ENCODE measurements at places on chromosomes 7 and 10.

DNA sequence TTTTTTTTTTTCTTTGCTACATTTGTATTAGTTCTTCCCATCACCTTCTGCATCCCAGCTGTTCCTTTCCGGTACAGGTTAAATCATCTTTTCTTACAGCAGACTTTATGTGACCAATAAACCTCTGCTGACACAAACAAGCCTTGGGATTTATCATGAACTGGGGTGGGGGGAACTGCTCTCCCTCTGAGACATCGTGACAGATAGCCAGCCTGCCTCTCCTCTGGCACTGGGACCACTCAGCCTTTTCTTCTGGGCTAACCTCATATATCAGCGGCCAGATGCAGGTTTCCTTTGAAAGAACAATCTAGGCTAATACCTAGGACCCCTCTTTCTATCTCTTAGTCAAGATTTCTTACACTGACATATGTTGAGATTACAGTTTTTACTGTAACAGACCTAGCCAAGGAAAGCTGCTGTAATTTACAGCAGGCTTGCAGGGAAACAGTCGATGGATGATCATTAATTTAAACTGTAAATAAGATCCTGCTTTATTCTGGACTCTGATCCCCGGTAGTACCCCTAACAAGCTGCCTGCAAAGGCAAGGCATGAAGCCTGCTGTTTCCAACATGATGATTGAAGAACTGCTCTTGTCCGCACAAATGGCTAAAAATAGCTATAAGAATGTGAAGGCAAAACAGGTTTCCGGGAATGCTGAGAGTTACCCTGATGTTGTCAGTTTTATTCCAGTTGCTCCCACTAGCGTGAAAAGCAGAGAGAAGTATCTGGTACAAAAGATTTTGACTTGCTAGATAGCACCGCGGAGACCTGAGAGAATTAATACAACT is 338.7 kb downstream of the SORCS1 start:
- DNase-seq = no peak

- peak; percentile 23 for DNase-seq
Measured at GRCh38 chr10:73810735-73811465, 498 bp downstream of the NDST2 start.

GRCh38 chr10:3757638-3758490 is 27.1 kb downstream of the KLF6 start:
- DNase-seq = no peak

DNA sequence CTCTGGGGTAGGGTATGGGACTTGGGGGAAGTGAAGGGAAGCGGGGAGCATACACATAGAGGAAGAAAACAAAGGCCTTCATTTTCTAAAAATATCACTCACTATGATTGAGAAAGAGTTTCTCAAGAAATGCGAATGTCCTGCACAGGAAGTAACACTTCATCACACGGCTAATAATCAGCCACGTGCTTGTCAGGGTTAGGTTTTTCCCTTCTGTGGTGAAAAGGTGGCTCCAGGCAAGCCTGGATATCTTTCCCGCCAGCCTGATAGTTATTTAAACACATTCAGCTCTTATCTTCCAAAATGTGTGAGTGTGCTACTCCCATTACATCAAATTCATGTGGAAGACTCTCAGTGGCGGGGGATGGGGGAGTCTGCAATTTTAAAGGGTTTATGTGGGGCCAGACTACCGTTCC is 166.4 kb upstream of the ADO start:
- DNase-seq = no peak

- no peak for DNase-seq
Measured at GRCh38 chr10:103881416-103882284, 26.3 kb upstream of the SH3PXD2A start.

DNA sequence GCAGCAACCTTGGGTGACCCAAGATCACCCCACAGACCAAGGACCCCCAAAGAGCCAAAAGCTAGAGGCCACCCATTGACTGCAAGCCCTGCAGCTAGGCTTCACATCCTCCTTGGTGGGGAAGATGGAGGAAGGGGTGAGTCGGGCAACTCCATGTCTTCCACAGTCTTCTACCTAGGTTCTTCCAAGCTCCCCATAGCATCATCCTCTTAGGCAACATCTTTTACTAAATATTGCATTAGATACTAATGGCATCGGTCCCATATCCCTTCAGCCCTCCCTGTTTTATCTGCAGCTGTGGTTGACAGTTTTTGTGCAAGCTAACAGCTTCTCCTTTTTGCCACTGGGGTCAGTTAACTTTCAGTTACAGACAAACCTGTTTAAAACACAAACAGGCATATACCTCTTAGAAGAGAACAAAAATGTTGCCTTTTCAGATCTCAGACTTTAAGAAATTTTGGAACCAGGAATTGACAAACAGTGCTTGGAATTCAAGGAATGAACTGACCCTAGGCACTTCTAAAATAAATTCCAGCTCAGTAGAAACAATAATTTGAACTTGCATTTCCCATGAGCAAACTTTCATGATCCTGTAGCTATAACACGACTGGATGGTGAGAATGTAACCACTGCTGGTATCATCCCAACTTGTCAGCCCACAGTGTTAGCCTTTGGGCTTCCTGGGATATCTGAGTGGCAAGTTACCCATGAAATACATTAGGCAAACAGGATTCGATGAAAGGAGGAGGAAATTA is 33.9 kb upstream of the MSMB start:
- DNase-seq = no peak

DNA sequence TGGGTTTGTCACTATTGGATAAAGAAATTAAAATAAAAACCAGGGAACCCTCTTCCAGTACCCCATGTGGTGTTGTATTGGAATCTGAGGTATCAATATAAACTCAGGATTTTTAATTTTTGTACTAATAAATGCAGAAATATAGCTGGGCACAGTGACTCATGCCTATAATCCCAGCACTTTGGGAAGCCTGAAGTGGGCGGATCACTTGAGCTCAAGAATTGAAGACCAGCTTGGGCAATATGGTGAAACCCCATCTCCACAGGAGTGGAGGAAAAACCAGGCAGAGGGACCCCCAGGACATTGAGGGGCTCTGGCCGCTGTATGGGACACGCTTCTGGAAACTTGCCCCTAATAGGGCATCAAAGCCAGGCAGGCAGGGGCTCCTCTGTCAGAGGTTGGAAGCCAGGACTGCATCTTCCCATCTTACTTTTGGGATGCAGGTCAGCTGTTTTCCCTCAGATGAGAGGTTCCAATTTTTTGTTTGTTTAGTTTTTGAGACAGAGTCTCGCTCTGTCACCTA is 11.1 kb downstream of the ADIRF start:
- DNase-seq = no peak

GRCh38 chr10:56547163-56547562 is 186.1 kb upstream of the ZWINT start:
- DNase-seq = no peak

DNA sequence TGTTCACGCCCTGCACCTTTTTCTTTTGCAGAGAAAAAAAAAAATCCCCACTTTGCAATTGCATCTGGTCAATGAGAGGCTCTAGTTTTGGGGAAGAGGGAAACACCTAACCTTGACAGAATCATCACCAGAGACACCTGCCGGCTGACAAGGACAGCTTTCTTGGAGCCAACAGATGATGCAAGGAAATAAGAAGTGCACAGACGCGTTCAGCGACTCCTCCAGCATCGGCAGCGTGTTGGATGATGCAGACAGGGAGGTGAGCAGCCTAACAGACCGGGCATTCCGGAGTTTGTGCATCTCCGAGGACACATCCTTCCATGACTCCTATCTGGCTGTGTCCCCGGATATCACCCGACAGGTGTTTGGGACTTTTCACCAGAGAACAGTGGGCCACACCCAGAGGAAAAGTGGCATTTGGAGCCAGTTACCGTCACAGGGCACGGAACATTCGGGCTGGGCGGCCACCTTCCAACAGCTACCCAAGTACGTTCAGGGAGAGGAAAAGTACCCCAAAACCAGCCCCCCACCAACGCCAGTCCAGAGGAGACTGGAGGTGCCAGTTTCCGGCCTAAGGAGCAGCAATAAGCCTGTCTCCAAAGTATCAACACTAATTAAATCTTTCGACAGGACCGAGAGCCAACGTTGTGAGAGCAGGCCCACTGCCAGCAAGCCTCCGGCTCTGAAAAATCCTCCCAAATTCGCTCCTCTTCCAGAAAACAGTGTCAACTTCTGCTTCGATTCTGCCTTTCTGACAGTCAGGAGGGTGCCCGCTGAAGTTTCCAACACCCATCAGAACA is 23.6 kb downstream of the C10orf71 start:
- no peak for DNase-seq

DNA sequence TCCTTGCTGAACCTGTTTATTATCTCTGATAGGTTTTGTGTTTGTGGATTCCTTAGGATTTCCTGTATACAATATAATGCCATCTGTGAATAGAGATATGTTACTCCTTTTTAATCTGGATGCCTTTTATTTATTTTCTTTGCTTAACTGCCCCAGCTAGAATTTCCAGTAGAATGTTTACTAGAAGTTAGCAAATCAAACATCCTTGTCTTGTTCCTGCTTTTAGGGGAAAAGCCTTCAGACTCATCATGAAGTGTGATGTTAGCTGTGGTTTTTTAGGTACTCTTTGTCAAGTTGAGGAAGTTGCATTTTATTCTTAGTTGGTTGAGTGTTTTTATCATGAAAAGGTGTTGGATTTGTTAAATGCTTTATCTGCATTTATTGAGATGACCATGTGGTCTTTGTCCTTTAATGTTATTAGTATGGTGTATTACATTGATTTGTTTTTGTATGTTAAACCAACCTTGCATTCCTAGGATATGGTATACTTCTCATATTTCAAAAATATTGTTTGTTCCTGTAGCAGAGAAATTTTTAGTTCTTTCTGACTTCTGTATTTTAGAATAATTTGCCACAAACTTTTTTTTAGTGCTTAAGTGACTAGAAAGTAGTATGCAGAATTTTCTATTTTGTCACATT is 24.3 kb downstream of the PPP2R2D start:
- no peak for DNase-seq

GRCh38 chr7:85090143-85090542 is 96.7 kb downstream of the SEMA3D start:
- DNase-seq = no peak

GRCh38 chr7:104906556-104906955 is 107.4 kb upstream of the KMT2E start:
- no peak for DNase-seq

DNA sequence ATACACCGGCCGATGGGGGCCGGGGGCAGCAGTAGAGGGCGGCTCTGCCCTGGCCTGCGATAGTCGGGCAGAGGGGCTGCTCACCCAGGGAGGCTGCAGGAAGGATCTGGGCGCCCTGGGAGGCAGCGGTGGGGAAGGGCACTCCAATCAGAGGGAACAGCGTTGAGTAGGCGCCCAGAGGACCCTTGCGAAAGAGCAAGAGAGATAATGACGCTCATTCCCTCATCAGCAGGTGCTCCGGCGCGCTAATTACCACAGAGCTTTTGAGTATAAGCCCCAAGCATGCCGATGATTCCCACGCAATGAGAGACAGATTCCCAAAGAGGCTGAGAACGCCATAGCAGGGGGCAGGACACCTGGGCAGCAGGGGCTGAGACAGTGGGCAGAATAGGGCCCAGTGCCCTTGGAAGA is 215.3 kb downstream of the MAD1L1 start:
- no peak for DNase-seq

DNA sequence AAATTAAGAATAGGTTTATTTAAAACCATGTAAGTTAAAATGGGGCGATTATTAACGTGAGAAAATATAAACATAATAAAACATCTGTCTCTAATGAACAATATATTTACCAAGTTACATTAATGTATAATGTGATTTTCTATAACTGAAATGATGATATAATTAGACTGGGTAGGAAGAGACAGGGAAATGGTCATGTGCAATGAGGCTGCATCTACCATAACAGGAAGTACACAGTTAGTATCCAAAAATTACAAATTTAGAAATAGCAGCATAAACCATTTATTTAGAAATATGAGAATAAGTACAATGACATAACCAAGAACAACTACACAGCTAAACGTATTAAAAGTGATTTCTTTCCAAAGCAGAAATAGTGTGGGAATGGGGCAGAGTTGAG is 25.8 kb upstream of the BET1 start:
- DNase-seq = no peak

- no peak for DNase-seq
Measured at GRCh38 chr10:79384773-79385391, 37.6 kb downstream of the PPIF start.

- DNase-seq = no peak
Measured at GRCh38 chr10:111089293-111089692, 12.5 kb downstream of the ADRA2A start.

DNA sequence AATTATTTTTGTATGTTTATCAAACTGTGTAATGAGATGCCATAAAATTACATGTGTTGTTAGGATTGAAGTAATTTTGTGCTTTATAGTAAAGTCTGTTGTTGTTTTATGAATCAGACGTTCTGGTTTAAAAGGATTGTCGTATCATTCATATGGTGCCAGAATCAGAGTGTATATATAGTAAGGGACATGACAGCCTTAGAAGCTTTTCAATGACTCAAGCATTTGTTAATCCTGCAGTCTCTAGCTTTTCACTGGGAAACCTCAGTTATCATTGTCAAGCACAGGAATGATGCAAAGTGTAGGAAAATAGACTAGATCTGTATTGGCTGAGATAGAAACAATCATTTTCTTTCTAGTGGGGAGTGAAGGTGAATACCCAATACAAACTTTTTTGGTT is 57.5 kb downstream of the TRRAP start:
- DNase-seq = no peak

DNA sequence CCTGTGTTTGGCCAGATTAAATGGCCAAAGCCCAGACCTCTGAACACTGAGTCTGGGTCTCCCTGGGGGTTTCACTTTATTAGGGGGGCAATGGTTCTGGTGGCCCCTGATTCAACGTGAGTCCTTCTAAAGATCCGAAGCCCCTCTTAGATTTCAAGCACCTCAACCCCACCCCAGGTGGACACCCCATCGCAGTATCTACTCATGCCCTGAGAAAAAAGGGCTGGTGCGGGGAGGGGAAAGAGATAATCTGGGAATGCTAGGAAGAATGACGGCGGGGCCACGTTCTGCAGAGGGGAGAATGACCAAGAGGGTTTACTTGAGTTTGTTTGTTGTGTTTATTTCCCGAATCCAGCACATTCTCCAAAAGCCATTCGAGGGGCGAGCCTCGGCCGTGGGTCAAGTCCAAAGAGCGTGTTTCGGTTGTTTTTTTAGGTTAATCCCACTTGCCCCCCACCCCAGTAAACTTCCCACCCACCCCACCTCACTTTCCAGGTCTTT is 832 bp downstream of the PDLIM1 start:
- DNase-seq = no peak

- DNase-seq = no peak
Measured at GRCh38 chr10:90887555-90887954, 15.8 kb downstream of the RPP30 start.

- DNase-seq = no peak
Measured at GRCh38 chr10:80253266-80253962, 36.0 kb downstream of the MAT1A start.

All from stimulated activated CD8-positive, alpha-beta memory T cell treated with anti-CD3 and anti-CD28 coated beads, Interleukin-15, amount 100 ng/mL, for 24 hours (primary cell).